ENCODE measurements at places on chromosomes 4 and X.

DNA sequence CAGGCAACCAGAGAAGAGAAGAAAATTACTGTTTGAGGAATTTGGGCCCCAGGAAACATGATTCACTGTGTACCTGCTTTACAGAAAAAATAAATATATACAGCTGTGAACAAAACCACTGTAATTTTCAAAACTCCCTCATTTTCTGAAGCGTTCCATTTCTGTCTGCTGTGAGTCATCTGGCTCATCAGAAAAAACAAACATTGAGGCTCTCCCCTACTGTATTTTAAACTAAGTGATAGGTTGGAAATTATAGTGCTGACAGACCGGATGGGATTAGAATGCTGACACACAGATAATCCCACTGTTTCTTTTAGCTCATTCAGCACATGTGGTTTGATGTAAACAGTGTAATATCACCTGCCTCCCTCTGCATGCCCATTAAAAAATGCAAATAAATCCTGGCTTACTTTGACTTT lies 847.0 kb downstream of the TRIML1 start:
- no peak for DNase-seq

DNA sequence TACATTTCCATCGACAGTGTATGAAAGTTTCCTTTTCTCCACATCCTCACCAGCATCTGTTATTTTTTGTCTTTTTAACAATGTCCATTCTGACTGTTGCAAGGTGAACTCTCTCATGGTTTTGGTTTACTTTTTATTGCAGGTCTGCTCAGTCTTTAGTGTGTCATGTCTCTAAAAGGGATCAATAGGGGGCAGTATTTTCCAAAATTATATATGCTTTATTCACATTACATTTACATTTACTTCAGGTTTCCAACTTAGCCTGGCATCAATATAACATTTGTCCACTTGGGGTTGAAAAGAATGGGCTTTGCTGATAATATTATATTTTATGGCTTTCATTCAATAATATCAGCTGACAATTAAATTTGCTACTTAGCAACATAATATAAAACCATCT lies 265.0 kb upstream of the SLITRK2 start:
- no peak for DNase-seq

- no peak for DNase-seq
Measured at GRCh38 chrX:85851418-85851817, 195.9 kb downstream of the CHM start.

- DNase-seq, result no peak
Measured at GRCh38 chr4:85457752-85458467, 17.0 kb upstream of the ARHGAP24 start.

- DNase-seq, result no peak
Measured at GRCh38 chrX:41875142-41875541, 48.2 kb downstream of the CASK start.

GRCh38 chrX:24148121-24148520 lies 1.4 kb upstream of the ZFX start:
- no peak for DNase-seq
